ENCODE measurements at places on chromosomes 5 and 9. TPM values are rescaled to one million over a fixed set of nuclear protein-coding genes. Genes with fewer than 3 reads are reported as not detected.

- DNase-seq: no peak
Observed at GRCh38 chr9:107285286-107285685, 2.2 kb downstream of the RAD23B start.

- peak; percentile 47 for DNase-seq
Observed at GRCh38 chr9:121620777-121621449, 30.5 kb upstream of the DAB2IP start.

DNA sequence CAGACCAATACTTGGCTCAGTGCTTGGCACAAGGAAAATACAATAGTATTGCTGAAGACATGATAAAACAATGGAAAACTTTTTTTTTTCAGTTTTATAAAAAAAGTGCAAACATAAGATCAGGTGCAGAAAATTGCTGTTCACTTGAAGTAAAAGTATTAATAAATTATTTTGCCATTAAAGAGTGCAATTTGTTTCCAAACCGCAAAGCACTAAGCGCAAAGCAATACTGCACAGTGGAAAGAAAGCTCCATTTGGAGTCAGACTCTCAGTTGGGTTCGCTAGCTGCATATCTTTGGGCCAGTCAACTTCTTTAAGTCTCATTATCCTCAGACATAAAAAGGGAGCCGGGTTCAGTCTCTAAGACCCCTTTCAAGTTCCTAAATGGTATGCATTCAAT is 45.8 kb downstream of the MEF2C start:
- no peak for DNase-seq

- DNase-seq: no peak
Observed at GRCh38 chr9:79946712-79947111, 374.9 kb downstream of the TLE4 start.

- DNase-seq: peak; percentile 38
Observed at GRCh38 chr9:97954550-97954989, 16.6 kb upstream of the HEMGN start.

Gene CDH10
- 1.6 TPM for total RNA-seq

DNA sequence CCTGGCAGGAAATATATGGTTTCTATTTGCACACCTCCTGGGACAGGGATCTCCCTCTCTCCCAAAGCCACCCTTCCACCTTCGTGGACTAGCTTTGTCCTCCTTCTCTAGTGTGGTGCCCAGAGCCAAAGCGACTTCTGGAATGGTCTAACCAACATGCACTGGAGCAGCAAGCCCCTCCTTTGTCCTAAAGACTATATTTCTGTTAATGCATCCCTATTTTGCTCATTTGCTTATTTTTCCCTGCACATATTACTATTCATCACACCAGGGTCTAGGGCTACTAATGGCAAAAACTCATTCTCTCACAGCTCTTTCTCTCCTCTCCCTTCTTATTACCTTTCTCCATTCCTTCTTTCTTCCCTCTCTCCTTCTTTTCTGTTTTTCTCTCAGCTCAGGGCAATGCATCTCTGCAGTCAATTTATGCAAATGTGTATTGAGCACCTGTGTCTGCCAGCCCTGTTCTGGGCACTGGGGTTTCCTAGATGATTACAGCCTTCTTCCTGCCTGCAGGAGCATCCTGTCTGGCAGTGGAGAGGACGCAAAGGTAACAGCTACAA is 2.8 kb upstream of the NEURL1B start:
- DNase-seq: no peak

GRCh38 chr9:133321411-133321935 is 14.5 kb downstream of the SURF6 start:
- DNase-seq: no peak

DNA sequence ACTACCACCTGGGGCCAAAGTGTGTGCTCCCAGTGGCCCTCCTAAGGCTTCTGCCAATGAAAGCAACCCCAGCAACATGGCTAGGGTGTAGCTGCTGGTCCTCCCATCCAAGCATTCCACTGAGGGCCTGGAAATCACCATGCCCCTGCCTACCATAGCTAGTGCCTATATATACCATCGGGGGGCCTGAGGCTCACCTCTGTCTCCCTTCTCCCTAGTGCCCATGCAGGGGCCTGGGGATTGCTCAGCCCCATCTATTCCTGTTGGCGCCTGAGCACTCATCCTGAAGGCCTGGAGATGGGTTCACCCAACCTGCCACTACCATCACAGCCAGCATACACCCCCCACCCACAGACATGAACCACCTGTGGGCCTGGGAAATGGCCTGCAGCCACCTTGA is 367.3 kb downstream of the RAB3C start:
- no peak for DNase-seq

Gene AJM1
- 1.4 TPM for total RNA-seq

- DNase-seq: peak; percentile 42
Observed at GRCh38 chr5:128304088-128304487, 220.5 kb downstream of the SLC12A2 start.

DNA sequence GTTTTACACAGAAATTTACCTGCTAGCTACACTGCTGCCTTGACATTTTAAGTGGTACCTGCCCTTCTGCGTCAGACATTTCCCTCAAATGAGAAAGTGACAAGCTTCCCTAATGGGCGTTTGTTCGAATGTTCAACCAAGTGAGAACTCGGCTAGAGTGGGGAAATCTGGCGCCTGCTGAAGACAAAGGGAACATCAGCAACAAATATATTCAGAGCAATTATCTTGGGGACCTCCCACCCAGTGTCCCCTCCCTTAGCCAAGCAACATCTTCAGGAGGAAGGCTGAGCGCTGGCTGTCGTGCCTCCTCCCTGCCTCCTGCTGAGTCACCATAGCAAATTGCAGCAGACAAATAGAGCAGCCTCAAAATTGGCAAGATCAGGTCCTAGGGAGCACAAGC is 57.1 kb downstream of the MFAP3 start:
- DNase-seq: peak; percentile 23

Gene ZBED3
- total RNA-seq: 0.54 TPM

DNA sequence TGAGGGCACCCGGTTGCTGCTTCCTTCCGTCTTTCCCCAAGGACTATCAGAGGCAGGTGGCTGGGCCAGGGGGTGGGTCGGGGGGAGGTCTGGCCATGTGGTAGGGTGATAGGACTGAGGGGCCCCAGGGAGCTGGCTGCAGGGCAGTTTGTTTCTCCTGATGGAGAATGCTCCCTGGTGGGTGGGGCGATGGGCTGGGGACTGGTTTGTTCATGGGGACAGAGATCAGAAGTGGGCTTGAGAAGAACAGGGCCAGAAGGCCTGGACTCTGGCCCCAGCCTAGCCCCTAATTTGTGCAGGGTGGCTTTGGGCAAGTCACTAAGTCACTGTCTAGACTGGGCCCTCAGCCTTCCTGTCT is 117.4 kb downstream of the RGS3 start:
- no peak for DNase-seq

DNA sequence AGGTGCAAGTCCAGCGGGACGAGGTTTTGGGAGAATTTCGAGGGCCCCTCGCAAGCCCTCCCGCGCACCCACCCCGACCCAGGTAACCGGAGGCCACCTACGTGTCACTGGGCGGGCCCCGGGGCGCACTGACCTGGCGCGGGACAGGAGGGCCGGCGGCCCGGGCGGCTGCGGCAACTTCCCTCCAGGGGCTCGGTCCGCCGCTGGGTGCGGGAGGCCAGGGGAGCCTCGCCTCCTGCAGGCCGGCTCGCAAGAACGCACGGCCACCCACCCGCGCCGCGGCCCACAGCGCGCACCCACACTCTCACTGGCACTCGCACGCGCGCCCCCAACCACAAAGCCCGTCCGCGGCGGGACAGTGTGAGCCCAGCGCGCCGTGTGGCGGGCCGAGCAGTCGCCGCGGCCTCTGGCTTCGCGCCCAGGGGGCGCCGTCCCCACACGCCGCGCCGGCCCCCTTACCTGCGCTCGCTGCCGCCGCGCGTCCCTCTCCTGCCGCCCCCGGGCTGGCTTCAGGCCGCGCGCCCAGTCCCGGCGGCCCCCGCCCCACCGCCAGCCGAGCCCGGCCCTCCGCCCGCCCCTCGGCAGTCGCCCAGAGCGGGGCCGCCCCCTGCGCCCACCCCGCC is 451 bp downstream of the LPAR1 start:
- peak; percentile 71 for DNase-seq

Gene SOHLH1
- total RNA-seq: not detected

DNA sequence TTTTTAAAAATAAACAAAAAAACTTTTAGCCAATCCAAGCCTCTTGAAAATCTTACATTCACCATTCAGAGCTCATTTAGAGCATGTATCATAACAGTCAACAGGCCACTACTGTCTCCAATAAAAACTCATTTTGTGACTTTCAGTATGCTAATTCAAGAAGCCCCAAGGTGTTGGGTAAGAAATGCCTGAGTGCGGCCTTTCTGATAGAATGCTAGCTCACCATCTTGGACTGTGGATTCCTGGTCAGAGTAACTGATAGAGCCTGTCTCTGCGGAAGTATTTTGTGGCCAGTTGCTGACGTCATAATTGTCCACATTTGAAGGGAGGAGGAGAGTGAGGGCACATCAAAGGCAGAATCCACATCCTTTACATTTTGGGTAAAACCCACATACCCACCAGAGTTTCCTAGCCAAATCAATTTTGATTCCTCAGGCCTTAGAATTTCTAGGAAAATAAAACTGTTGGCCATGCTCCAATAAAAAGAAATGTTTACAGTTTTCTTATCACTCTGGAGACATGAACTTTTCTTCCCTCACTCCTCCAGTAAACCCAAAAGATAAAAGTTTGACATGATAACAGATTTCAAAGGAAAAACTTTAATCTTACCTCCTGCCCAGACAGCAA is 41.1 kb upstream of the ERCC6L2 start:
- DNase-seq: no peak

DNA sequence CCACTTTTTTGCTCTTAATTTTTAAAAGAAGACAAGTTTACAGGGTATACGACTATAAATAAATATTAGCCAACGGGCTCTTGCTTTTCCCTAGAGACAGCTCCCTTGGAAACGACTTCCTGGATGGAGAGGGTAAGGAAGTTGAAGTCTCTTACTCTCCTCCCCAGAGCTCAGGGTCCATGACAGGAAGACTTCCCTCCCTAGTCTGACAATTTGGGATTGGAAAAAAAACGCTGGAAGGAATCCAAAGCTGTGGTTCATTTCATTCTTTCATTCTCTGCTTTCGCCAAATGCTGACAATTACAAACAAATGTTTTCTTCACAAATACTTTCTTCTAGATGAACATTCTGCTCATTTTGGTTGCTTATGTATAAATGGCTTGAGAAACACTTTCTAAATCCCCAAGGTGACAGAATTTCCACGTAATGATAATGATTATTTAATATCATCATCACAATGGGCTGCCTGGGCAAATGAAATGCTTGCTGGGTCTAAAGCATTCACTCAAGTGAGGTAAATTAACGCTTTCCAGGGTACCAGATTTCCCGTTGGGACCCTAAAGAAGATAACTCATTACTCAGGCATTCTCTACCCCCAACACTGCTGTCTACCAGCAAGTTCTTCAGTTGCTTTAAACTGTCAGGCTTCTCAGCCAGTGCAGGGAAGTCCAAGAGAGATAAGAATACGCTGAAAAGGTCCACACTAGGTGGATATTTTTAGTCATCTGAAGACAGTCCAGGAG is 139.8 kb upstream of the SLC30A5 start:
- DNase-seq: peak; percentile 18

Gene SVEP1
- 47.3 TPM for total RNA-seq

Gene ZDHHC11B
- not detected for total RNA-seq

Gene BTNL8
- total RNA-seq: not detected

All from GM23248 (cell line).